ENCODE measurements at places on chromosomes 12 and 14. TPM values are rescaled to one million over a fixed set of nuclear protein-coding genes. Genes with fewer than 3 reads are reported as not detected.

The TTC9 gene
- total RNA-seq, result 0.13 TPM

The ENDOU gene
- total RNA-seq, result not detected

The TPPP2 gene
- total RNA-seq, result not detected

The GLT1D1 gene
- total RNA-seq, result not detected

The C12orf54 gene
- not detected for total RNA-seq

The DRAM1 gene
- total RNA-seq, result 27.4 TPM

The MGAT4C gene
- not detected for total RNA-seq
